ENCODE measurements at places on chromosomes 2 and 18. TPM values are rescaled to one million over a fixed set of nuclear protein-coding genes. Genes with fewer than 3 reads are reported as not detected.

The NEU2 gene
- not detected for total RNA-seq

The HRH4 gene
- total RNA-seq: 0.06 TPM

The POTEJ gene
- total RNA-seq: not detected

The ITPRIPL1 gene
- total RNA-seq: 0.26 TPM

The TSPYL6 gene
- not detected for total RNA-seq

The PJVK gene
- total RNA-seq: 1.5 TPM

The C2orf66 gene
- 0.19 TPM for total RNA-seq

The PROKR1 gene
- total RNA-seq: under 0.01 TPM

The NEUROD1 gene
- not detected for total RNA-seq

The CD8B2 gene
- total RNA-seq: not detected

The RTN4 gene
- 174 TPM for total RNA-seq

The ARMC9 gene
- total RNA-seq: 158 TPM

The ACMSD gene
- not detected for total RNA-seq

The FAM228A gene
- 0.79 TPM for total RNA-seq

The TCF23 gene
- not detected for total RNA-seq

The HTR2B gene
- 269 TPM for total RNA-seq

The SAG gene
- not detected for total RNA-seq

The SMYD5 gene
- total RNA-seq: 16.1 TPM

The SERPINB11 gene
- total RNA-seq: not detected

The SLC4A1AP gene
- total RNA-seq: 32.5 TPM

The CPLX4 gene
- total RNA-seq: not detected

The CCDC150 gene
- total RNA-seq: 6.7 TPM

The CHST9 gene
- total RNA-seq: not detected

The SERPINB12 gene
- total RNA-seq: not detected

The LIMS1 gene
- 73.7 TPM for total RNA-seq

The MEP1B gene
- total RNA-seq: not detected

The STAT4 gene
- 0.31 TPM for total RNA-seq

The MMADHC gene
- 121 TPM for total RNA-seq

All from aortic smooth muscle cell (primary cell).